Right cardiac atrium (tissue), 5 donors: ENCODE measurements at places on chromosomes 6 and 20. TPM values are rescaled to one million over a fixed set of nuclear protein-coding genes. Genes with fewer than 3 reads are reported as not detected.

The LY86 gene
- polyA plus RNA-seq: 1.7 TPM

The DNAAF9 gene
- 7.2 TPM for polyA plus RNA-seq

The SIRPA gene
- 19.5 TPM for polyA plus RNA-seq

The ZBTB46 gene
- polyA plus RNA-seq: 6.7 TPM

The CDH4 gene
- 0.32 TPM for polyA plus RNA-seq

The HEY2 gene
- 3.1 TPM for polyA plus RNA-seq

The SPATA2 gene
- 5.5 TPM for polyA plus RNA-seq

The CMTR1 gene
- polyA plus RNA-seq: 24.3 TPM

The PNPLA1 gene
- polyA plus RNA-seq: not detected

The FAM83C gene
- not detected for polyA plus RNA-seq

The SYCP2 gene
- polyA plus RNA-seq: 1.7 TPM

The CAP2 gene
- polyA plus RNA-seq: 66.1 TPM

The ULBP1 gene
- polyA plus RNA-seq: 0.20 TPM
